LHCN-M2 (cell line): ENCODE measurements at places on chromosomes 16 and 17. TPM values are rescaled to one million over a fixed set of nuclear protein-coding genes. Genes with fewer than 3 reads are reported as not detected.

DNA sequence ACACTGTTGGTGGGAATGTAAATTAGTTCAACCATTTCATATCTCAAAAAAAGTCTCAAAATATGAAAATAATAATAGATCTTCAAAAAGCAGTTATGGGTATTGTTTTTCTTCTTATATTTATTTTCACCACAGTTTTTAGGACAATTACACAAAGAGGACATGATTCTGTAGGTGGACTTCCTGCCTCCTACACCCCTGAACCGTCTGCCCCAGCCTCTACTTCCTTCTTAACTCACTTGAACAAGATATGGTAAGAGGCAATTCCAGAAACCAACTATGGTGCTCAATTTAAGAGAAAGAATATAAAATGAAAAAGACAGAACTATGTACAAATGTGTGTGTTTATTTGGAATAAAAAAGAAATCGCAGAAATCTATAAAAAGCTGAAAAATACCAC, 74.1 kb upstream of the MON1B start:
- DNase-seq: no peak

GRCh38 chr16:51287121-51287755, 136.2 kb upstream of the SALL1 start:
- DNase-seq: no peak

DNA sequence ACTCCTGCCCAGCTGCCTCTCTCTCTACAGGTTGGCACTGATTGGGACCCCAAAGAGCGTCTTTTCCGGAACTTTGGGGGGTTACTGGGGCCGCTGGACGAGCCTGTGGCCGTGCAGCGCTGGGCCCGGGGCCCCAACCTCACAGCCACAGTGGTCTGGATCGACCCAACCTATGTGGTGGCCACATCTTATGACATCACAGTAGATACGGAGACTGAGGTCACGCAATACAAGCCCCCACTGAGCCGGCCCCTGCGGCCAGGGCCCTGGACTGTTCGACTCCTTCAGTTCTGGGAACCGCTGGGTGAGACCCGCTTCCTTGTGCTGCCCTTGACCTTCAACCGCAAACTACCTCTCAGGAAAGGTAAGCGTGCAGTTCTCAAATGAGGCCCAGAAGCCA, 12.3 kb downstream of the XYLT2 start:
- no peak for DNase-seq

DNA sequence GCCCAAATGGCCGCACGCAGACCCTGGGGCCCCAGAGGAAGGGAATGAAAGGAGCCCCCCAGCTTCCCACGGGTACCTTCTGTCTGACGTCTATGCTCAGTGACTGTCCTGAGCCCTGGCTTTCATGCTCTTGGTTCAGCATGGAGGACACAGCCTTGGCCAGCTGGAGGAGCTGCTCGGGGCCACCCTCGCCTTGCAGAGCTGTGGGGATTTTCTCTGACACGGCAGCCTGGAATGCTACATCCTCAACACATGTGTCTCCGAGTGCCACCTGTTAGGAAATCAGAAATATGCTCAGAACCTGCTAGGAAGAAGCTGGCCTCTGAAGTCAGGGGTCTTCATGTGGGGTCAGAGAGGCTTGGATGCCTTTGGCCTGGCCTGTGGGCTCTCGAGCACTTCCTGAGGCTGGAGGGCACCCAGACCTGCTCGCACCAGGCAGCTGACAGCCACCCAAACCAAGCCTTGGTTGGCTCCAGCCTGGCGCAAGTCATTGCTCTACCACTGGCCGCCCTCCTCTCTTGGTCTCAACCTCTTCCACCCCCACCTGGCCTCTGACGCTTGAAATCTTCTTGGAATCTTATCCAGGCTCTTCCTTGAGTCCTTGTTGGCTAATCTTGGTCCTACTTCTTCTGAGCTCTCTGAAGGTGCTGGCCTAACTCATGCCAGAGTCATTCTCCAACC, 63.7 kb upstream of the BCO1 start:
- peak; percentile 7 for DNase-seq

DNA sequence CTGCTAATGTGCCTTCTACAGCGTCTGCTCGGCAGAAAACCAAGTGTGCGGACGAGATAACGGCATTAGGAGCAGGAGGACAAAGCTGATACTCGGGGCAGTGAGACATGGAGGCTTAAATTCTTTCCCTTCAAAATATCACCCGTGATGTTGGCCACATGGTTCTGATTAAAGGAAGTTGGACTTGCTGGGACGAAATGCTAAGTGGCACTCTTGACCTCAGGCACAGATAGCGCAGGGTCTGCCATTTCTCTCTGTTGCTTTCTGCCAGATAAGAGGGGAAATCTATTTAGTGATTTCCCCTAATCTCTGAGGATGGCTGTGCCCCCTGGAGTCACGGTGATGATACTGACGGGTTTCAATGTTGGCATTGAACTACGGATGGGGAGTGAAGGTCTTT, 509.6 kb upstream of the EEF2KMT start:
- no peak for DNase-seq

DNA sequence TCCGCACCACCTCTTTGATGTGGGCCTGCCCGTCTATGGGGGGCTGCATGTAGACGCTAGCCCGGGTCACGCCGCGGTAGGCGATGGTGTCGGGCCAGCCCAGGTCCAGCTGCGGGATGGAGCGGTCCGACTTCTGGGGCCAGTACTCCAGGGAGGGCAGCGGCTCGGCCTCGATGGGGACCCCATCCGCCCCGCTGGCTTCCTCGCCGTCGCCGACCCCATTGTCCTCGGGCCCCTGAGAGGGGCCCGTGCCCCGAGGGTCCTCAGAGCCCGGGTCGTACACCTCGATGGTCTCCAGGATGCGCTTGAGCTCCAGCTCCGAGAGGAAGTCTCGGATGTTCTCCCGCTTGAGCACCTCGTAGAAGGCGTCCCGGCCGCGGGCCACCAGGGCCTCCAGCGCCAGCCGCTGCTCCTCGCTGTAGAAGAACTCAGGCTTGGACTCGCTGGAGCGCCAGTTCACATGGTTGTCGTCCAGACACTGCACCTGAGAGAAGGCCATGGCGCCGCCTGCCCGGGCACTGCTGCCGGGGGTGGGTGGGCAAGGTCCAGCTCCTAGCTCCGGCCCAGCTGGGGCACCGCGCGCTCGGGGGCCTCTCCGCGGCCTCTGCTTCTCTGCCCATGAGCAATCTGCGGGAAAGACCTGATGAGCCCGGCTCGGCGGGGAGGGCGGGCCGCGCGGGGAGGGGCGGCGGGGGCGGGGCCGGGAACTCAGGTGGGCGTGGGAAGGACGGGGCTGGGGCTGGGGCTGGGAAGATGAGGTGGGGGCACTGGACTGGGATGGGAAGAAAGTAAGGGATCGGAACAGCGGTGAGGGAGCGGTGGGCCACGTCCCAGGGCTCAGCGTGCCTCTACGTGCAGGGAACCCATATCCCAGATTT, 782 bp downstream of the FAM83G start:
- no peak for DNase-seq

GRCh38 chr17:163514-164098, 17.8 kb downstream of the DOC2B start:
- DNase-seq: peak; percentile 10

DNA sequence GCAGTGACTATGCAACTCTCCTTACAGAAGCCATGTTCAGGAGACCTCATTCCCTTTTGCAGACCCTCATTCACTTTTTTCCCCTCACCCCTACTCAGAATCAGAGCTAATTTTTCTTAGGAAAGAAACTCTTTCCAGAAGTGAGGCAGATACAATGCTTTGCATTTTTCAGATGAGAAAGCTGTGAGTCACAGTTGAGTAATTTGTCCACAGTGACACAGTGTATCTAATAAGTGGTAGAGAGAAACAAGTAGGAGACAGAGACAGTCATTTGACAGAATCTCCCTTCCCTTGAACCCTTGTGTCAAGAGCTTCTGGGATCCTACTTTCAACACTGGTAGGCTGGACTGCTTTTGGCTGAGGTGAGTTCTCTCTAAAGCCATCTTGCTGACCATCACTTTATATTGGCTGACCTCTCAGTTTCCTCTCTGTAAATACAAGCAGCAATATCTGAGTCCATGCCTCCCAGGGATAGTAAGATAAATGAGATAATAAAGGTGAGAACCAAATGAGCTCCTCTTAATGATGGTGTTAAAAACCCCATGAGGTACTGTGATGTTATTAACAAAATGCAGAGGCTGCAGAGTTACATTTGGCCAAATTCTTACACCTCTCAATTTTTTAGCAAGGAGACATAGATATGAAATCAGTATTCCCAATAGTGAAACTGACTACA, 130.8 kb downstream of the CA10 start:
- DNase-seq: peak; percentile 87

GRCh38 chr16:23082161-23082788, 67.0 kb downstream of the USP31 start:
- DNase-seq: peak; percentile 11

DNA sequence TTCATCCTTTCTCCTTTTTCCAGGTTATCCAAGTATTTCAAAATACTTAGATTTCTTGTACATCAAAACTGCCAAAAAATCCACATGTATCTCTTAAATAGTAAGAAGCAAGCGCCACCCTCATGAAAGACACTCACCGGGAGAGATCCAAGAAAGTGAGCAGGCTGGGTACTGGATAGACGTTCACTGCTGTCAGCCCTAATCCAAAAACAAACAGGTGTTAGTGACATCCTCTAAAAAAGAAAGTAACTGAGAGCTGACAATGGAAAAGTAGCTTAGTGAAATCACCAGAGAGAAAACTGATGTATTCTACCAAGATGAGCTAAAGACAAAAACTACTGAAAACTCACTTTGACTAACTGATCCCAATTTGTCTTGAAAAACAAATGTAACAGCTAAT, 46.1 kb downstream of the MARVELD3 start:
- DNase-seq: peak; percentile 13

DNA sequence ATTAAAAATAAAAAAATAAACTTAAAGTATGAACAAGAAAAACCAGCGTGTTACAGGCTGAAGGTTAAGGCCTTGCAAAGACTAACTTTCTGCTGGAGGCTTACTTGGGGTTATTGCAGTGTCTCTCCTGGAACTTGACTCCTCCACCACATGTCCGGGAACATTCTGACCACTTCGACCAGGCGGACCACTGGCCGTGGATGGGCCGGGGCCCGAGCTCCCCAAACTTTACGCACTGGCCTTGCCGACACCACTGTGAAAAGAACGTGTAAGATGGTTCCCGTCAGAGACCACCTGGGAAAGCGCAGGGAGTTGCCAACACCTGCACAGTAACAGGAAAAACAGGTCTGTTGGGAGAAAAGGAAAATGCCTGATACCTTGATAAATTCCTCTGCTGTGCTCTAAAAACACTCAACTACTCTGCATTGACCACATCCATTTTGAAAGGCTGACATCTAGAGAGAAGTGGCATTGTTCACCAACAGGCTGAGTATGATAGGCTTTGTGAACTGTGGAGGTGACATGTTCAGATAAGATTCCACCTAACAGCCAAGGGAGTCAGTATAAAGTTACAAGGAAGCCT, 99.1 kb downstream of the ADAMTS18 start:
- no peak for DNase-seq

GRCh38 chr17:62737513-62737912, 70.6 kb downstream of the MARCHF10 start:
- no peak for DNase-seq

DNA sequence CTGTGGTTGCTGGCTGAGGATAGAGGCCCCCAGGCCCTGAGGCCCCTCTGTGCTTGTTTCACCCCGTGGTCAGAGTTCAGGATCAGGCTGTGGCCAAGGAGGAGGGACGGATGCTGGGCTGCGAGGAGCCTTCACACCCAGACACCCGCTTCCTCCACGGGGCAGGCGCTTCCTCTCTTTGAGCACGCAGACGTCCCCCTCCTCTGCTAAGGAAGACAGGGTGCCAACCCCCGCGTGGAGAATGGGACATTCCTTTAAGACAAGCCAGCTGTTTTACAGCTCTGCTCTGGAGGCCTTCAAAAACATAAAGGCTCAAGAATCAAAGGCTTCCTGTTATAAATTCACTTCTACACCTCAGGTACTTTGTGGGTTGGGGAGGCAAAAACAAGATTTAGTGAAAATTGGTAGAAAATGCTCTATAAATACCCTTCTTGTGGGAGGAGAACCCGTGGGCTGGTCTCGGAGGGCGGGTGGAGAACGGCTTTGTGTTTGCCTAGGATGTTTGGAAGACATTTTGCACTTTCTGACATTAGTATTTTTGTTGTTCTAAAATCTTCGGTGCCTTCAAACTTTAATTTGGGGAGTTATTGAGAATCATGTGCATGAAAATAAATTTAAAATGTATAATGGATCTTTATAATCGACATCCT, 60.8 kb upstream of the FOXF1 start:
- no peak for DNase-seq

- DNase-seq: no peak
These were observed 19.8 kb upstream of the SLC39A11 start for GRCh38 chr17:73112246-73112645.

DNA sequence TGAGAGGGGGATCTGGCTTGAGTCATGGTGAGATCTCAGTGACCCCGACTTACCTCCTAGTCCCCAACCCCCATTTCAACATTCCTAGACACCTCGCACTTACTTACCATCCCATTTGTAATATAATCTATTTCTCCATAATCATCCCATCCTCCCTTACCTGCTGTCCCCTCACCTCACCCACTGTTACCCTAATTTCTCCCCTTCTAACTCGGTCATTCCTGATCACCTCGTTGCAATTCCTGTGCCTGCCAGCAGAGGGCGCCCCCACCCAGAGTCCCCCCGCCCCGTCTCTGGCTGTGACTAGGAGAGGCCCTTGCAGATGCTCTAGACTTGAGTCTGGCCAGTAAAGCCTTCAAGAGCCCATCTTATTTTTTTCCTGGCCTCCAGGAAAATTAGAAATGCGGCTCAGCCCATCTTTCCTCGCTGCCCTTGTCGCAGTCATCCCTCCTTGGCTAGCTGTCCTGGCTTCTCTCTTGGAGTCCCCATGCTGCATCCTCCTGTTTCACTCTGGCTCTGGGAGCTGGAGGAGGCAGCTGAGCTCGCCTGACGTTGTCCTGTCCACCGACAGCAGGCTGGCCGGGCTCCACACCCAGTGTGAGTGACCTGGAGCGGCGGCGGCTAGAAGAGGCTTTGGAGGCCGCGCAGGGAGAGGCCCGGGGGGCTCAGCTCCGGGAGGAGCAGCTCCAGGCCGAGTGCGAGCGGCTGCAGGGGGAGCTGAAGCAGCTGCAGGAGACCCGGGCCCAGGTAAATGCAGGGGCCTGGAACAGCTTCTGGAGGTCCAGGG, 5.0 kb downstream of the TBKBP1 start:
- DNase-seq: peak; percentile 46

DNA sequence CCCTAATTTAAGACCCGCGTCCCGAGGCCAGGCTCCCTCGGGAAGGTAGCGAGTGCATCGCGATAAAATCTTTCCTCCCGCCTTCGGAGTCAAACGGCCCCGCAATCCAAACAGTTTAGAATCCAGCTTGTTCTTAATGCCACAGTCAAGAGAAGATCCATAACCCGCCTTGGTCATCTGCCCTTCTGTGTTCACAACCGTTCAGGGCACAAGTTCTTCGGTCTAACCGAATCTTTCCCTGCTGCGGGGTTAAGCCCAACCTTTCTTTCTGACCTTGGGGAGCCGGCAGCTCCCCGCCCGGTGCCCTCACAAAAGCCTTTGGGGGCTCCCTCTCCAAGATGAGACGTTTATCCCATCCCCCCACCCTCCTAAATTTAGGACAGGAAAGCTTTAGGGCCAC, 30.3 kb downstream of the CPSF4L start:
- DNase-seq: peak; percentile 13

The GCGR gene
- not detected in 2 replicates for total RNA-seq

The OTOP2 gene
- total RNA-seq: not detected in 2 replicates

The PPP1R1B gene
- not detected in 2 replicates for total RNA-seq

The SPNS1 gene
- total RNA-seq: 23.6 and 26.1 TPM in 2 replicates

The ARL5C gene
- not detected in 2 replicates for total RNA-seq

The FZD2 gene
- total RNA-seq: 12.5 and 21.2 TPM in 2 replicates

The TMED6 gene
- total RNA-seq: not detected in 2 replicates

The SF3B3 gene
- total RNA-seq: 124 and 194 TPM in 2 replicates

The HSF5 gene
- total RNA-seq: not detected in 2 replicates
